Activated naive CD4-positive, alpha-beta T cell treated with anti-CD3 and anti-CD28 coated beads for 36 hours (primary cell): ENCODE measurements at places on chromosomes 7 and 10. TPM values are rescaled to one million over a fixed set of nuclear protein-coding genes. Genes with fewer than 3 reads are reported as not detected.

DNA sequence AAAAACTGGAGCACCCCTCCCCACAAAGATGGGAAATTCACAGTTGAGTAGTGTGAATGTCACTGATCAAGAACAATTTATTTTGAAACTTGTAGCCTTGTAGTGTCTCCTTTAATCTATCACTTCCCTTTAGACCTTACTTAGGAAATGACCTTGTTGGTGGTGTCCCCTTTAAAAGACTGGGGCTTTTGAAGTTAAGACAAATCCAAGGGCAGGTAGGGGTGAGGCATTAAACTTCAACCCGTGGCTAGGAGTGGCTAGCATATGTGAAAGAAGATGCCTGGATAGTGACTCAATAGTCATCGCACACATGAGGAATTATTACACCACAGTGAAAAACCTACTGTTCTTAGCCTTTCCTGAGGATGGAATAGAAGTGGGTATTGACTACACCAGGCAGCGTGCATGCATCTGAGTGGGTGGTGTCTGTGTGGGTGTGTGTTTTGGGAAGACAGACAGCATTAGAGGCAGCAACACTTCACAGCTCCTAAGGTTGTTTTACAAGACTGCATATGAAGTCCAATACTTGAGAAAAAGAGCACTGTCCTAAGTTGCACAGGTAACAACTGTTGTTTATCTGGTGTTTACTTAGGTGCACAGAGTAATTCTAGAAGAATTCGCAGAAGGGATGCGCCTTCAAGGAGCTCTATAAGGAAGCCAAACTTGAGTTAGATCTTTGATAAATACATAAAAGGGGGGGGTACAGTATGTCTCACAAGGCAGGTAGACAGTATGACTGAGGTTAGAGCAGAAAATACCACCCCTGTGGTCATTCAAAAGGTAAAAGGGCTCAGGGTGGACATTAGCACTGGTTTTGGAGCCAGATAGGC, 32.9 kb downstream of the ABLIM1 start:
- no peak for DNase-seq

- no peak for DNase-seq
These were observed 836.1 kb upstream of the KCND2 start for GRCh38 chr7:119436882-119437281.

DNA sequence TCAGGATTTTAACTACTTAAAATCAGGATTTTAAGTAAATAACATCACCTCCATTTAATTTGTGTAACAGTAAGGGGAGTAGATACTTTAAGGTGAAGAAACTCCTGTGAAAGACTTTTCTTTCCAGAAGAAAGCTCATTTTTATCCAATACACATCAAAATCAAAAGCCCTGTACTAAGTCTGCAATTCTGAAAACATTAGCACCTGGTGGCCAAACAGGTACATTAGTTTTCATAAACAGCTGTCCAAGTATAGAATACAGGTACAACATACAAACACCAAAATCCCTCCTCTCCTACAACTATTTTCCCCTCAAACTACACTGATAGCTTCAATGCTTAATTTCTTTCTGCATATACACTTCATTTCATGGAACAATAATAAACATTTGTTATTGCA, 22.9 kb downstream of the FAM3C start:
- no peak for DNase-seq

GRCh38 chr10:66627156-66627555, 298.7 kb upstream of the LRRTM3 start:
- DNase-seq: no peak

DNA sequence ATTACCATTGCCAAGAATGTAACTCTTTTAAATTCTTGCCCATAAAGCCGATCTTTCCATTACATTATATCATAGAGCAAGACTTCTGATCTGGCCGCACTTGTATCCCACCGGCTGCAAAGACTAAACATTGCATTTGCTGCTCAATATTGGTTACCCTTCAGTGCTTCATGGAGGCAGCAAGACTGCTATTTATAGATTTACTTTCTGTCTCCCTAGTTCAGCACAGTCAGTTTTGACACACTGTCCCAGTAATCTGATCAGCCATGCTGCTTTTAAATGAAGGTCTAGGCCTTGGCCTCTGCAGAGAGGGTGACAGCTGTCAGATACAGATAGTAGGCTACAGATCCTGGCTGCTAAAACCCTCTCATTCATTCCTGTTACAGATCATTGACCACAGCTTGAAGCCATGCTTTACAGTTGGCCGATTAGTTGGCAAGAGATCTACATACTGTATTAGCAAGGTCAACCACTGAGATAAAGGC, 562.6 kb upstream of the GALNT17 start:
- DNase-seq: no peak

Gene URGCP
- 21.5 TPM for total RNA-seq

Gene AKR1B1
- 107 TPM for total RNA-seq

Gene TAX1BP1
- total RNA-seq: 87.9 TPM
